Aorta (tissue), 5 donors: ENCODE measurements at places on chromosomes 16 and 17.
A peak's percentile ranks its signal among the peaks of the same experiment; 100 is the strongest.

GRCh38 chr17:58352596-58353388 lies 791 bp upstream of the SUPT4H1 start:
- peak; percentile 65 for DNase-seq
- no peaks in the 10 kb centered on the region for H3K4me1 ChIP-seq
- H3K4me3 ChIP-seq, result peak overlapping the region; percentile 36

GRCh38 chr16:57306676-57307341 lies 22.3 kb upstream of the PLLP start:
- no peak for DNase-seq
- no peaks in the 10 kb centered on the region for H3K27me3 ChIP-seq
- no peaks in the 10 kb centered on the region for H3K36me3 ChIP-seq

- no peak within 1 kb of the TSS for H3K4me3 ChIP-seq
- no peaks in the 10 kb centered on the region for H3K36me3 ChIP-seq
- no peak for DNase-seq
- no peak within 1 kb of the TSS for H3K27ac ChIP-seq
- no peaks in the 10 kb centered on the region for H3K4me1 ChIP-seq
- no peaks in the 10 kb centered on the region for H3K27me3 ChIP-seq
Observed at GRCh38 chr17:37744961-37745800, at the start of gene HNF1B. Gene HNF1B (minus strand): TSS chr17:37745059. CDS start chr17:37744884, 175 bp downstream.

GRCh38 chr16:82660075-82660645 lies 33.4 kb downstream of the CDH13 start:
- no peaks in the 10 kb centered on the region for H3K4me1 ChIP-seq
- H3K27ac ChIP-seq, result no peak overlapping the region

DNA sequence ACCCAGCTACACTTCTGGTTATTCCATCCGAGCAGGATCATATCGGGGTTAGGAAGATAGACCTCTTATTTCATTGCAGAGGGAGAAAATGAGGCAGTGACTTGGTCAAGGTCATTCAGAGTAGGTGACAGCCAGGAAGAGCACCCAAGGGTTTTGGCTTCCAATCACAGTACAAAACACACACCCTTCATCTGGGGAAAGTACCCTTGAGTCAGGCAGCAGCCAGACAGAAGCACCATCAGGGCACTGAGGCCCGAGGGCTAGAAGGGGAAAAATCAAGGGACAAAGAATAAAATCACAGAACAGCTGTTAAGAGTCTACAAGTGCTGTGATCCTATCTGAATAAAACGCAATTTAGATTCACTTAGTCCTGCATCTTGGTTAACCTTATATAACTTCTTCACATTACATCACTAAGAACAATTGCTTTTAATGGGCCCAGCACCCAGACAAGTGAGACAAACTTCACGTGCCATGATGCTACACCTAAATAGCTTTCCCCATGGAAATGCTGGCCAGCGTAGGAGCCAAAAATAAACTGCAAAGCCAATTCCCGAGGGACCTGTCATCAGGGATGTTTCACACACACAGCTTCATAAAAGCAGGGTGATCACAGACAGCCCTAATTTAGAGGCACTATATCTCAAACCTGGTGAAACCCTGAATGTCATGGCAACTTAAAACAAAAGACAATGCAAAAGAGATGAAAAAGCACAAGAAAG lies 4.9 kb downstream of the UBE2O start:
- no peak for DNase-seq
- no peaks in the 10 kb centered on the region for H3K36me3 ChIP-seq
- H3K27ac ChIP-seq, result no peak overlapping the region
- no peaks in the 10 kb centered on the region for H3K27me3 ChIP-seq

DNA sequence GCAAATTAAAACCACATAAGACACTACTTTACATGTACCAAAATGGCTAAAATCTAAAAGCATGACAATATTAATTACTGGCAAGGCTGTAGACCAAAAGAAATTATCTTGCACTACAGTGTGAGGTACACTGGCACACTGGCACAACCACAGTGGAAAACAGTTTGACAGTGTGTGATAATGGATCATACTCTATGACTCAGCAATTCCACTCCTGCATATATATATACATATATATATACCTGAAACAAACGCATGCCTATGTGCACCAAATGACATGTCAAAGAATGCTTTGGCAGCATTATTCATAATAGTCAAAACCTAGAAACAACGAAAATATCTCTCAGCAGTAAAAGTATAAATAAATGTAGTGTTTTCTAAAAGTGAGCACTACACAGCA lies 4.6 kb upstream of the DYNLRB2 start:
- DNase-seq, result no peak
- no peaks in the 10 kb centered on the region for H3K36me3 ChIP-seq
- no peak overlapping the region for H3K27ac ChIP-seq
- no peaks in the 10 kb centered on the region for H3K4me1 ChIP-seq
- peaks cover 2% of the 10 kb centered on the region for H3K27me3 ChIP-seq
